ENCODE measurements at places on chromosomes 12 and 14. TPM values are rescaled to one million over a fixed set of nuclear protein-coding genes. Genes with fewer than 3 reads are reported as not detected.
A peak's percentile ranks its signal among the peaks of the same experiment; 100 is the strongest.

TMTC2 gene
- total RNA-seq = 21.9 TPM

E2F7 gene
- total RNA-seq = not detected

COL2A1 gene
- not detected for total RNA-seq

FAM186B gene
- 2.1 TPM for total RNA-seq

KLRC3 gene
- not detected for total RNA-seq

KLRD1 gene
- 3.8 TPM for total RNA-seq

TAS2R31 gene
- 11.4 TPM for total RNA-seq

WSCD2 gene
- 35.5 TPM for total RNA-seq

TAS2R7 gene
- not detected for total RNA-seq

GPR84 gene
- total RNA-seq = 0.39 TPM

SSPN gene
- 25.0 TPM for total RNA-seq

DNA sequence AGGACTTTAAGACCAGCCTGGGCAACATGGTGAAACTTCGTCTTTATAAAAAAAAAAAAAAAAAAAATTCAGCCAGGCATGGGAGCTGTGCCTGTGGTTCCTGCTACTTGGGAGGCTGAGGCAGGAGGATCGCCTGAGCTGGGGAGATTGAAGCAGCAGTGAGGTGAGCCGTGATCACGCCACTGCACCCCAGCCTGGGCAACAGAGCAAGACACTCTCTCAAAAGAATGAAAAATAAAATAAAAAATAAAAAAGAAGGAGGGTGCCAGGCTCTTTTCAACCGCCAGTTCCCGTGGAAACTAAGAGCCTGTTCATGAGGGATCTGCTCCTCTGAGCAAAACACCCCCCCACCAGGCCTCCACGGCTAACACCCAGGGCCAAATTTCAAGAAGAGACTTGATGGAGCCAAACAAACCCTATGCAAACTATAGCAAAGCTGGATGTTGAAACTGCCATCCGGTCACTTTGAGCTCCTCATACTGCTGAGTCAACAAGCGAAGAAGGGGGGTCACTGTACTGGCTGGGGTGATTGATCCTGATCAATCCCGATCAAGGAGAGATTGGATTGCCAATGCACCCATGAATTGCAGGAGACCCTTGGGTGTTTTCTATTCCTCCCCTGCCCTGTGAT lies 23.4 kb downstream of the DLK1 start:
- no peak for DNase-seq

DNA sequence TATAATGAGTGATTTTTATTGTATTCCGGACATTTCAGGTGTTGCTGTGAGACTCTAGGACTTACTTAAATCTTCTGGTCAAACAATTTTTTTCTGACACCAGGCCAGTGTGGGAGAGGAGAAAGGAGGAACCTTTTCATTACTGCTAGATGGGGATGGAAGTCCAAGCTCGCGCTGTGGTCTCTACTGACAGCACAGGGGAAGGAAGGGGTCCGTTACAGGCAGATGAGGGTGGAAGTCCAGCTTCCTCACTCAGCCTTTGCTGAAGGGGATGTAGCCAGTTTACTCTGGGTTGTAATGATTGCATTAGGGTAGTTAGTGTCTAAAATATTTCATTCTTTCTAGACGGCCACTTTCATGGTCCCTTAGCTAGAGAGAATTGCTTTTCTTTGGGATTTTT lies 26.3 kb upstream of the ST8SIA1 start:
- DNase-seq = no peak

DNA sequence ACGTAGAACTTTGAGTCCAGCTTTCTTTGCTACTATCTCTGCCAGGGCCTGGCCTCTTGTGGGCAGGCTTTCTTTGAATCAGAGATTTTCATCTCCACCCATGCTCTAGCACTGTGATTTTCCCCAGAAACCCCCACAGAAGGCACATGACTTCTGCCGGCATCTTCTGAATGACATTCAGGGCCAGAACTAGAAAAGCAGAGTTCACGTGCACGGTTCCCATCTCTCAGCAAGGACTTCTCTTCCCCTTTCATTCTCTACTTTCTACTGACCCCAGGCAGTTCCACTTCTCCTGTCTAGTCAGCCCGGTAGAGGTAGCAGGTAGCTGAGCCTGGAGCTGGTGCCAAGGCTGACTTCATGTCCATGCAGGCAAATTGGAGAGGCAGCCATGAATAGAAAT lies 26.9 kb downstream of the BATF start:
- no peak for DNase-seq

GRCh38 chr12:52454411-52455201 lies 2.7 kb upstream of the KRT6B start:
- no peak for DNase-seq

DNA sequence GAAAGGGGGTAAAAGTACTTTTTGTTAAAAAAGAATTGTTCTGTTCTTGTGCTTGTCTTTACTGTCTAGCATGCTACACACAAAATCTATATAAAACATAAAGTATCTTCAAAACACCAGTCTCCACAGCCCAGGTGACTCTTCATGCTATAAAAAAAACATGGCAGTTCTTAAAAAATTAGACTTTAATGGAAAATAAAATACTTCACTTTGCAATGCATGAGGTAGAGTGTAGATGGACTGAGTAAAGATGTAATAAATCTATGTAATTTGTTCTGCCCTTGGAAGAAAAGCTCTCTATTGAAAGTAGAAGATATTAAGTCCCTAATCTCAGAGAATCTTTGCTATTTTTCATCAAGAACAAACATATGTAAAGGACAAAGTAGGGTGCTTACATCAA lies 425.4 kb downstream of the NOVA1 start:
- no peak for DNase-seq

- DNase-seq = no peak
Measured at GRCh38 chr12:22248121-22248520, 86.4 kb downstream of the ST8SIA1 start.

DNA sequence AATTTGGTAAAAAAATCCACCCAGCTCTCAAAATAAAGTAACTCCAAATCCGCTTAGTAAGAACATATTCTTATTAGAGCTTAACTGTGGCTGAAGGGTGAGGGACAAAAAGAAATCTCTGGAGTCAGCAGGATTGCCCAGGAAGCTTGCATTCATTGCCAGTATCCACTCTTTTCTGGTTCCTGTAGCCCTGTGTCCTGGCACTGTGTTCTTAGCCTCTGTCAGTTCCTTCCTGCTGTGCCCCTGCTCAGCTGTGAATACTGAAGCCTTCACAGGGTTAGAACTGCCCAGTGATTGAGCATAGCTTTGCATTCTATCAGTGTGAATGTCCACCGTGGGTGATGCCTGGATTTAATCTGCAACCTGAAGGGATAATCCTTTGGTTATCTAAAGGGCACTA lies 266.9 kb upstream of the PELI2 start:
- no peak for DNase-seq

DNA sequence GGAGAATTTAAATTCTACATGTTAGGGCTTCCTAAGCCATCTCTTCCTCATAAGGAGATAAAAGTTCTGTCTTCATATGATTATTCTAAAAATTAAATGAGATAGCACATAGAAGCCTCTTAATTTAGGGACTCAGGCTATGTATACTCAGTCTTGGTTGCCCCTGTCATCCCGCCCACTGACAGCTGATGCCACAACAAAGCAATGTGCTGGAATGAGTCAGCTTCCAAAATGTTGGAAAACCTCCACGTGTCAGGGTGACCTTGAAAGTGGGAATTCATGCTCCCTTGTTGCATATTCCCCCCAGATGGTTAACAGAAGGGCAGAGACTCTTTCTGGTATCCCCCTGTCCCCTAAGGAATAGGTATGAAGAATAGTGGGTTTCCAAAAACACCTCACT lies 238.0 kb upstream of the DDHD1 start:
- DNase-seq = no peak

GRCh38 chr12:76026643-76027063 lies 4.9 kb downstream of the PHLDA1 start:
- no peak for DNase-seq

GRCh38 chr12:114697243-114697716 lies 13.3 kb upstream of the TBX3 start:
- peak; percentile 70 for DNase-seq

DNA sequence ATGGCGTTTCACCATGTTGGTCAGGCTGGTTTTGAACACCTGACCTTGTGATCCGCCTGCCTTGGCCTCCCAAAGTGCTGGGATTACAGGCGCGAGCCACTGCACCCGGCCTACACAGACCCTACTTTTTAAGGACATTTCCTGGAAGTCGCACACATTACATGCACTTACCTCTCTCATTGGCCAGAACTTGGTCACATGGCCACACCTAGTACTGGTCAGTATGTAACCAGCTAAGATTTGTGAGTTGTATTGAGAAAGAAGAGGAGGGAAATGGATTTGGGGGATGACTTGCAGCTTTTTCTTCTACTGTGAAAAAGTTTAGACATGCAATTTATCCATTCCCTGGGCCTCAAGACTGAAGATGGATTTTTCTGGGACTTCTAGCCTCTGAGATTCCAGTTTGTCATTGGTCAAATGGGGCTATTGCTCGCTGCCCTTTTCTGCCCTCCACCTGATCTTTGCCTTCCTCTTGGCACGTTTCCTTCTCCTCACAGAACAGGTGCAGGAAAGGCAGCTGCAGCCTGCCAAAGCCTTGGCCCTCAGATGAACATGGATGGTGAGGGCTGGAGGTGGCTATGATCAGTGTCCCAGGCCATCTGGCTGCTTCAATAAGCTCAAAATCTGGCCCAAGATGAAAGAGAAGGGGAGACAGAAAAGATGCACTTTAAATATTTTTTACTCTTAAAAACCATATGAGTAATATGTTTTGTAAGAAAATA lies 7.1 kb upstream of the ZDHHC22 start:
- no peak for DNase-seq

- no peak for DNase-seq
Measured at GRCh38 chr12:120588948-120589930, 8.0 kb upstream of the POP5 start.

- peak; percentile 58 for DNase-seq
Measured at GRCh38 chr12:82896979-82897378, 210.3 kb downstream of the TMTC2 start.

DNA sequence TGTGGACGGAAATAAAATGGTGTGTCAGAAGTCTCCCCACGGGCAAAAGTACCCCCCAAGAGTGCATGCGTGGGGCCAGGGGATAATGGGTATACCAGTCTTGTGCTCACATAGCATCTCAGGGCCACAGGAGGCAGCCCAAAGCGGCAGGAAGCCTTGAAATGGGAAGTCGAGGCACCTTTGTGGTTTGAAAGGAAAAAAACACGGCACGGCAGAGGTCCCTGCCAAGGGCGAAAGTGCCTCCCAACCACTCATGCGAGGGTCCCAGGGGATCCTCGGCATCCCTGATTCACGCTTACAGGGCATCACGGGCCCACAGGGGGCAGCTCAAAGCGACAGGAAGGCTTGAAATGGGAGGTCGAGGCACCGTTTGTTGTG lies 583.2 kb downstream of the ALG10 start:
- DNase-seq = no peak

DNA sequence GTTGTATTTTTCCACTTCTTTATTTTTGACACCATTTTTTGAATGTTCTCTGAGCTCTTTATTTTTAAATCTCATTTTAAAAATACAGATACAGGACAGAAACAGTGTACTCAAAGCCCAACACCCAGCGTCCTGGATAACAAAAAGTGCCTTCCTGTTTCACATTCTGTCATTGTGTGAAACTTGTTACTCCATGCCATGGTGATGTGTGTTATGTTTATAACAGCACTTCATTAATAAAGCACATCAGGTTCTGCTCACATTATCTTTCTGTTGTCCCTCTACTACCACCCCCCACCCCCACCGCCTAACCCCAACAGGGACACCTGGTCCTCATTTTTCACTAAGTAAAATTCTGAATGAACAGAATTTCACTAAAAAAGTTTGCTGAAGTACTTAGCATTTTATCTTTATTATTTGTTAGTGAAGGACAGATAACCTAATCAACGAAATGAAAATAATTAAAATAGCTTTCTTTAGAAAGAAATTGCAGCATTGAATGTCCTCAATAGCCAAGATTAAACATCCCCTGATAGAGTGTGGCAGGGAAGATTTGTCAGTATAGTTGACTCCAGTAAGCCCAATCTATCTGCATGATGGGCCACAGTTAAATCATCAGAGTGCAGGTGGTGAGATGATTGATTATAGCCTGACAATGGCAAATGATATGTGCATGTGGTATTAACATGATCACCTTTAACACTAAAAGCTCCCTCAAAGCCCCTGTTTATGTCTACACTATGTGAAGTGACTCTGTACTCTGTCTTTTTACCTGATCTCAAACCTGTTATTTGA lies 153.9 kb downstream of the ACSS3 start:
- DNase-seq = no peak

GRCh38 chr14:54815515-54815914 lies 87.1 kb downstream of the GCH1 start:
- no peak for DNase-seq

DNA sequence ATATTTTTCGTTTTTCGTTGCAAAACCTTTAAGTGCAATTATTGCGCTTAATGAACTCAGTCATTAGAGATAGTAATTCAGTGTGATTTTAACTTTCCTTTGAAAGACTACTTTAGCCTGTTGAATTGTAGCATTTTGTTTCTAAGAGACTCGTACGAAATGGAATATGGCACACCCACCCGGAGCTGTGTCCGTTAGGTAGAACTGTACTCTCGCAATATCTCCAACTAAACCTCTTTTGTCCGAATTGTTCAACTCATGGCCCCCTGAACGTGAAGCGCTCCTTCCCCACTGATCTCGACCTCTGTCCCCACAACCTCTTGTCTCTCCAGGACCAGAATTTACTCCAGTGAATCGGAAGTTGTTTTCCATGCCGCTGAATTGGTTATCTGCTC lies 800 bp downstream of the PCNX4 start:
- peak; percentile 18 for DNase-seq

GRCh38 chr14:74712499-74713394 lies at the start of the genes AREL1 and FCF1:
Gene AREL1, minus strand, starts transcription at chr14:74713080. Its CDS starts 27,465 bp downstream, at chr14:74685615.
Gene FCF1, plus strand, starts transcription at chr14:74713144. Its CDS starts 54 bp downstream, at chr14:74713198.
- peak; percentile 74 for DNase-seq

DNA sequence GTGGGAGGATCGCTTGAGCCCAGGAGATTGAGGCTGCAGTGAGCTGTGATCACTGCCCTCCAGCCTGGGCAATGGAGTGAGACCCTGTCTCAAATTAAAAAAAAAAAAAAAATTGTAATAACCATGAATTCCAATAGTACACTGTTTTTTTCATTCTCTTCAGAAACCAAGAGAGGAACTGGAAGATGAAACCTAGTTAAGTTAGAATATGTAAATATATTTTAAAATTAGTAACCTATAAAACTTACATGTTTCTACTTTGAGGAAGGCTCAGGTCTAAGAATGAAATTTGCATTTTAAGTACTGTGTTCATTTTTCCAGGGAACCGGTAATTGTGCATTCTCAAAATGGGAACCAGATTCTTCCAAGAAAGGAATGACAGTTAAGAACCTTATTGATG lies 18.8 kb downstream of the KNTC1 start:
- DNase-seq = no peak

DNA sequence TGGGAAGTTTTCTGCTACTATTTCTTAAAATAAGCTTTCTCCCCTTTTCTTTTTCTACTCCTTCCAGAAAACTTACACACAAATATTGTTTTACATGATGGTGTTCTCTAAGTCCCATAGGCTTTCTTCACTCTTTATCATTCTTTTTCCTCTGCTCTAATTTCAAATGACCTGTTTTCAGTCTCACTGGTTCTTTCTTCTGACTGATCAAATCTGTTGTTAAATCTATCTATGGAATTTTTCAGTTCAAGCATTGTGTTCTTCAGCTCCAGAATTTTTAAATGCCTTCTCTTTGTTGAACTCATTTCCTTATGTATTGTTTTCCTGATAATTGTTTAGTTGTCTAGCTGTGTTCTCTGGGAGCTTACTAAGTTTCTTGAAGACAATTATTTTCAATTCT lies 29.5 kb upstream of the CNOT2 start:
- no peak for DNase-seq
